ENCODE measurements at places on chromosomes 16 and 17.
A peak's percentile ranks its signal among the peaks of the same experiment; 100 is the strongest.

- peak; percentile 38 for DNase-seq
Measured at GRCh38 chr16:90081606-90081970, 4.5 kb upstream of the PRDM7 start.

GRCh38 chr16:67668495-67669157, 2.0 kb downstream of the C16orf86 start:
- DNase-seq: no peak

GRCh38 chr17:31931756-31932155, 5.1 kb upstream of the SUZ12 start:
- peak; percentile 5 for DNase-seq

- DNase-seq: no peak
Measured at GRCh38 chr17:2125013-2125535, 70.2 kb downstream of the HIC1 start.

DNA sequence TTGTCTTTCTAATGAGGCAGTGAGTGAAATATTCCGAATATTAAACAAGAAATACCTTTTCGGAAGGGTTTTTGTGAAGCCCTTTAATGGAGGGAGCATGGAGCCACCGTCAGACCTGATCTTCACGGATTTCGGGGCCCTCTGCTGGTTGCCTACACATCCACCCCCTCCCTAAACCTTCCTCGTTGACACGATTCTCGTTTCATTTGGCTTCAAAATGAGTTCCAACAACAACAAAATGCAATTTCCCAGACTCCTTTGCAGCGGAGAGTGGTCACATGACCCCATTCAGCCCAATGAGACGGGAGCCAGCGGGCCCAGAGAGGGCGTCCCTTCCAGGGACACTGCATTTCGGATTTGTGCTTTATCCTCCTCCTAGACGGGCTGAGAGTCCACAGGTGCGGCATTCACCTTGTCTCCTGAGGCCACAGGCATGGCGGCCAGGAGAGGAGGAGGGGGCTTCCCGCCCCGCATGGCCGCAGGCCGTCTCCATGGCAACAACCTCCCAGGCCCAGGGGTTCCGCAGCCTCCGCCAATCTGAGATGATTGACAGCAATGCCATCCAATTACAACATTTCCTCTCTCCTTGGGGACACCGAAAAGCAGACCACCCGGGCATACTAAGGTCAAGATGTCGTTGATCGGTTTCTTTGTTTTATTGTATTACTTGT, 259.8 kb downstream of the C16orf95 start:
- peak; percentile 73 for DNase-seq

GRCh38 chr17:31564883-31565301, 173.4 kb downstream of the RAB11FIP4 start:
- DNase-seq: peak; percentile 71

DNA sequence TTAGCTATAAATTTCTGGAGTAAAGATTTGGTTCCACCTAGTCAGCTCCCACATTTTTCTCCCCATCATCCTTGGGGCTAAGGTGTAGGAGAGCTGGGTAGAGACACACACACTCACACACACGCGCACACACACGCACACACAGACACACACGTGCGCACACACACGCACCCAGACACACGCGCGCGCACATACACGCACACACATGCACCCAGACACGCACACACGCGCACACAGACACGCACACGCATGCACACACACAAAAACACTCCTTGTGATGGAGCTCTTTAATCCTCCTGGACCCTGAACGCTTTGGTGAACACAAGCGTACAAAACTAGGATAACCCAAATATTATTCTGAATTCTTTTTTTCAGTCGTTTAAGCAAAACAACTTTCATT, 253.6 kb downstream of the C16orf95 start:
- DNase-seq: no peak

DNA sequence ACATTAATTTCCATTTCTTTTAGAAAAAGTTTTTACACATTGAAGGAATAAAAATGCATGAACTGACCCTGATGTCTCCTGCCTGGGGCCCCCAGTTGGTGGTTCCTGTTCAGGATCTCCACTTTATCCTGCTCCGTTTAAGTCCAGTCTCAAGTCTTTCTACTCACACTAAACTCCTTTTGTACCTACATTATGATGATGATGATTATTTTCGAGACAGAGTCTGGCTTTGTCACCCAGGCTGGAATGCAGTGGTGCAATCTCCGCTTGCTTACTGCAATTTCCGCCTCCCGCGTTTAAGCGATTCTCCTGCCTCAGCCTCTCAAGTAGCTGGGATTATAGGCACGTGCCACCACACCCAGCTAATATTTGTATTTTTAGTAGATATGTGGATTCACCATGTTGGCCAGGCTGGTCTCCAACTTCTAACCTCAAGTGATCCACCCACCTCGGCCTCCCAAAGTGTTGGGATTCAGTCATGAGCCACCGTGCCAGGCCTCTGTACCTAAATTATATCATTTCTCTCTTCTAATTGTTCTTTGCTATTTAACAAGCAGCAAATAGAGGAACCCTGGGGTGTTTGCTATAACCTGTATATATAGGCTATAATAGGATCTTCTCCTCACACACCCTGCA, 2.2 kb upstream of the FOXK2 start:
- DNase-seq: no peak

DNA sequence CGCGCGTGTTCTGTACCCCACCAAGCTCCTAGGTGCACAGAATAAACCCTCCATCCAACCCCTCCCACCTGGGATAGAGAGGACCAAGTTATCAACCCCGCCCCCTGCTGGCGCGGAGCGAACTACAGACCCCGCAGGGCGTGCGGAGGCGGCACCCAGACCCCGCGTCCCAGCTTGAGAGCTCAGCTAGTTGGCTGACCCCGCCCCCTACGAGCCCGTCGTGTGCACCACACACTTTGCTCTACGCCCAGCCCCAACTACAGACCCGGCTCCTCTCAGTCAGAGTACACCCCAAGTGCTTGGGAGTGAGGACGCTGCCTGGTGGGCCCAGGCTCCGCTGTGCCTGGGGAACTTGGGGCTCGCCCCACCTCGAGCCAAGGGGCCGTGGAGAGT, 1.5 kb downstream of the GRIN2A start:
- peak; percentile 90 for DNase-seq

DNA sequence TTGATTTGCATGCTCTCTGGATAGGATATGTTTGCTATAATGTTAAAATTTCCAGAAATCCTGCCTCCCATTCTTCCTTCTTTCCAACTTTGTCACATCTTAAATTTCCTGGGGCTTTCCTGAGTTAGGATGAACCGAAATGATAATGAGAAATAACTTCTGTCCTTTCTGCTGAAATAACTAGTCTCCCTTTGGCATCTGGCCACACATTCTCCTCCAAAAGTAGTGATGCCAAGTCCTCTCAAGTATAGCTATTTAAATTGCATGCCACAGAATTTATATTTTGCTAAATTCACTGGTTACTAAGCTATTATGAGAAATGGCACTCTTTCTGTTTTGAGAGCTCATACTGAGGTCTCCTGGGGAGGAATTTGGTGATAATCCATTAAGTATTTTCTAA, 30.6 kb downstream of the FAM20A start:
- DNase-seq: no peak

DNA sequence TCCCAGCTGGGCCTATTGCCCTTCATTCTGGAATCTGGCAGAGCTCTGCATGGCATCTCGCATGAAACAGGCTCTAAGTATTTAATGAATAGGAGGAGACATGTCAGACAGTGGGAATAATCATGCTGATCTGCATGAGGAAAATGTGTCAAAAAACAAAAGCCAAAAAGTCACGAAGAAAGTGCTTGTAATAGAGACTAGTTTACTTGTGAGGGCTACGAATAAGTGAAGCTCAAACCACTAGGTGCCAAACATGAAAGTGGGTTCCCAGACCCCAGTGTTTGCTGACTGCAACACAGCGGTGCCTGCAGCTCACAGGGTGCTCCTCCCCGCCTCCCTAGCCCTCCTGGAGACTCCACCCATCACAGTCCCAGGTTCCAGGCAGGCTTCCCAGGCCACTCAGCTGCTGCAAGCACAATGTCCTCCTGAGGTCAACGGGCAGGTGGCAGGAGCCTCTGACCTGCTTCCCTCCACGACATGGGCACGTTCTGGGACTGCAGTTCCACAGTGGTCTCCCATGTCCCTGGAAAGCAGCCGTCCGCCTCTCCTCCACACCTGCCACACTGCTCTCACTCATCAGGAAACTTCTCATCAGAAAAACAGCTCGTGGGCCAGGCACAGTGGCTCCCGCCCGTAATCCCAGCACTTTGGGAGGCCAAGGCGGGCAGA, 96.5 kb downstream of the ANKRD11 start:
- DNase-seq: no peak

- DNase-seq: peak; percentile 36
Measured at GRCh38 chr17:42055496-42055895, 5.1 kb upstream of the C17orf113 start.

GRCh38 chr16:78444-79150, 572 bp downstream of the MPG start:
- no peak for DNase-seq

DNA sequence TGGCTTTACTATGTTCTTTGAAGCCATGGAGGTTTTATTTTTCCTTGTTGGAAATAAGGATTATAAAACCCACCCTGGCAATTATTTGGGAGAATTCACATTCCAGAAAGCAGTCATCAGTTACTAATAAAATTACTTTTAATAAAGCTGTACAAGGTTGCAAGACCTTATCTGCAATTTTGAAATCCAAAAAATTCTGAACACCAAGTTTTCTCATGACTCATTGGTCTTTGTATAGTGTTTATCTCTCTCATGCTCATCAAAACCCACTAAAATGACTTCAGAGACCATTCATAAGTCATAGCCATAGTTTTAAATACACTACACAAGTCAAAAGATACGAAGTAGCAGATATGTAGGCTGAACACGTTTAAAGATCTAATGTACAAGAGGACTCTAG, 6.0 kb upstream of the KRT38 start:
- no peak for DNase-seq

GRCh38 chr17:79960788-79961522, 74.7 kb downstream of the TBC1D16 start:
- DNase-seq: no peak

DNA sequence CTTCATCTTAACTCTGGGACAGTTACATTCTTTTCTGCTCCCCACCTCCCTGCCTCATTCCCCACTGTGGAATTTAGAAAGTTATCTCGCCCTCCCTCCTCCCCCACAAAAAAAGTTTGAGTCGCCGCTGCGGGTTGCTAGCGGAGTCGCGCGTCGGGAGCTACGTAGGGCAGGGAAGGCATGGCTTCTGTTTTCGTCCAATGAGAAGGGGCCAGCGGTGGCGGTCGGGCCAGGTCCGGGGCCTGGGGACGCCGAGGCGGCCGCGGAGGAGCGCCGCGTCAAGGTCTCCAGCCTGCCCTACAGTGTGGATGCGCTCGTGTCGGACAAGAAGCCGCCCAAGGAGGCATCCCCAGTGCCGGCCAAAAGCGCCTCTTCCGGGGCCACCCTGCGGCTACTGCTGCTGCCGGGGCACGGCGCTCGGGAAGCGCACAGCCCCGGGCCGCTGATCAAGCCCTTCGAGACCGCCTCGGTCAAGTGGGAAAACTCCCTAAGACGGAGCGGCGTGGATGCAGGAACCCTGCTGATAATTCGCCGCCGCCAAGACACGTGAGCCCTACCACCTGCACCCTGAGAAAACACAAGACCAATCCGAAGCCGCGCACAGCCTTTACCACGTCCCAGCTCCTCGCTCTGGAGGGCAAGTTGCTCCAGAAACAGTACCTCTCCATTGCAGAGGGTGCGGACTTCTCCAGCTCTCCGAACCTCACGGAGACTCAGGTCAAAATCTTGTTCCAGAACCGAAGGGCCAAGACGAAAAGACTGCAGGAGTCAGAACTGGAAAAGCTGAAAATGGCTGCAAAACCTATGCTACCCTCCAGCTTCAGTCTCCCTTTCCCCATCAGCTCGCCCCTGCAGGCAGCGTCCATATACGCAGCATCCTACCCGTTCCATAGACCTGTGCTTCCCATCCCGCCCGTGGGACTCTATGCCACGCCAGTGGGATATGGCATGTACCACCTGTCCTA, 8.9 kb downstream of the OR4D1 start:
- DNase-seq: peak; percentile 86

DNA sequence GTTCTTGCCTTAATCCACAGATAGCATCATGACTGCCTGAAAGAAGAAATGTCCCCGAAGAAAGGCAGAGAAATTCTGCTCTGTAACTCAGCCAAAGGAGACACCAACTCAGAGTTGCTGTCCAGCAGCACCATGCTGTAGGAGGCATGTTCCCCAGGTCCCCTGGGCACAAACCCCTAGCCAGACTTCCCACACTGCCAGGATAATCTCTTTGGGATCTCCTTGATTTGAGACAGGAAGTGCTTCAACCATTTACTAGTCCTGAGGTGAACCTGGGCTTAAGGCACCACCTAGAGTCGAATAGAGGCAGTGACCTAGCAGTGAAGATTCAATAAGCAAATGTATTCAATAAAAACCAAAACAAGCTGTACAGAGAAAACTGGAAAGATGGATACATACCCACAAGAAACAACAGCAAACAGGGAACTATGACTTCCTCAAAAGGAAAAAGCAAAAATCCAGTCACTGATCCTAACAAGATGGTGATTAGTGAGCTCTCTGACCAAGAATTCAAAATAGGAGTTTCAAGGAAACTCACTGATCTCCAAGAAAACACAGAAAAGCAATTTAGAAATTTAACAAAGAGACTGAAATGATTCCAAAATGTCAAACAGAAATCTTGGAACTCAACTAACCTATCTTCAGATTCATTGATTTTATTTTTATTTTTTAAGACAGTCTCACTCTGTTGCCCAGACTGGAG, 5.7 kb downstream of the OR4D2 start:
- DNase-seq: peak; percentile 85

- DNase-seq: peak; percentile 80
Measured at GRCh38 chr17:76497979-76498875, 3.0 kb downstream of the RHBDF2 start.

DNA sequence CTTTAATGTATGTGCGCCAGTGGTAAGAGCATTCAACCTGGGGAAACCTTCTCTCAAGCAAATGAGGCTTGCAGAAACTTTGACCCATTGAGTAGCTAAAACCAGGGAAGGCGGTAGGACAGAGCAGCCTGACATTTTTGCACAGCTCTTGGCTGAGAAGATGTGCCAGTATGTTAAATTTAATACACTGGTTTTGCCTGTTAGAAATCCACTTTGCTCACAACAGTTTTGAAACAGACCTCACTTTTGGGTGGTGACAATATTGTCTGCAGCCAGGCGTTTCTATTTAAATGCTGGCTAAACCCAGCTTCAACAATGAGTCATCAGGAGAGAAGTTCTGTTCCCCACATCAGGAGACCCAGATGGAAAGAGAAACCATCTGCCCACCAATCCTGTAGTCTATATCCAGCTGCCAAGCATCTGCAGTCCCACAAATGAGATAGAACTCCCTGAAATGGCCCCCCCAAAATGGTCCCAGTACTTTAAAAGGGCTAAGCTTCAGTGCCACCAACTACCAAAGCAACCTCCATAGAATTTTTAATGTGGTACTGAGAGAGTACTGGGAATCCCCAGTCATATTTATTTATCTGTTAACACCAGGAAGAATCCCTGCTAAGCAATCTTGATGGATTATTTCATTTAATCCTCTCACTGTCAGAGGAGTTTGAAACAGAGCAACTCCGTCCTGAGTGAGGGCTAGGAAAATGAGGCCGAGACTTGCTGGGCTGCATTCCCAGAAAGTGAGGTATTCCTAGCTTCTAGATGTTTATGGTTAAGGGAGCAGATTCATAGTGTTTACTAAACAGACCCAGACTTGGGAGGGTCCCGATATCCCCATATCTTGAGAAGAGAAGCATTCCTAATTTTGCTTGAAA, 29.0 kb upstream of the CLEC3A start:
- peak; percentile 52 for DNase-seq
